Stimulated activated CD4-positive, alpha-beta T cell treated with anti-CD3 and anti-CD28 coated beads, Interleukin-15, amount 100 ng/mL, for 1 hour (primary cell): ENCODE measurements at places on chromosomes 7 and 10.

GRCh38 chr7:127409629-127410028, 17.1 kb upstream of the ZNF800 start:
- no peak for DNase-seq

GRCh38 chr10:35042783-35043182, 47.4 kb downstream of the CUL2 start:
- no peak for DNase-seq

GRCh38 chr7:37442268-37442667, 6.4 kb downstream of the ELMO1 start:
- DNase-seq: no peak

DNA sequence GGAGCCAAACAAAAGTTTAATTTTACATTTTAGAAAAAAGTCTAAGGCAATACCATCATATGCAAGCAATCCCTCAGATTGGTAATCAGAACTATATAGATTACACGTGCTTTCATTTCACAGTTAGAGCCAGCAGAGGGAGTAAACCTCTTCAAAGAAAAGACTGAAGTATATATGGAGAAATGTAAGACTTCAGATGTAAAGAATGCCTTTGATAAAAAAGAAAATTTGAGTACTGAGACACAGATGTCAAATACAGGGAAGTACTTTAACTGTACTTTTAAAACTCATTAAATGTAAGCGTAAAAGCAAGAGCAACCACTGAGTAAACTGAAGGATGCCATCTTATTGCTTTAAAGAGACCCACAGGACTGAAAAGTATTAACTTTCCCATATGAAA, 101.4 kb upstream of the FAM133B start:
- no peak for DNase-seq

DNA sequence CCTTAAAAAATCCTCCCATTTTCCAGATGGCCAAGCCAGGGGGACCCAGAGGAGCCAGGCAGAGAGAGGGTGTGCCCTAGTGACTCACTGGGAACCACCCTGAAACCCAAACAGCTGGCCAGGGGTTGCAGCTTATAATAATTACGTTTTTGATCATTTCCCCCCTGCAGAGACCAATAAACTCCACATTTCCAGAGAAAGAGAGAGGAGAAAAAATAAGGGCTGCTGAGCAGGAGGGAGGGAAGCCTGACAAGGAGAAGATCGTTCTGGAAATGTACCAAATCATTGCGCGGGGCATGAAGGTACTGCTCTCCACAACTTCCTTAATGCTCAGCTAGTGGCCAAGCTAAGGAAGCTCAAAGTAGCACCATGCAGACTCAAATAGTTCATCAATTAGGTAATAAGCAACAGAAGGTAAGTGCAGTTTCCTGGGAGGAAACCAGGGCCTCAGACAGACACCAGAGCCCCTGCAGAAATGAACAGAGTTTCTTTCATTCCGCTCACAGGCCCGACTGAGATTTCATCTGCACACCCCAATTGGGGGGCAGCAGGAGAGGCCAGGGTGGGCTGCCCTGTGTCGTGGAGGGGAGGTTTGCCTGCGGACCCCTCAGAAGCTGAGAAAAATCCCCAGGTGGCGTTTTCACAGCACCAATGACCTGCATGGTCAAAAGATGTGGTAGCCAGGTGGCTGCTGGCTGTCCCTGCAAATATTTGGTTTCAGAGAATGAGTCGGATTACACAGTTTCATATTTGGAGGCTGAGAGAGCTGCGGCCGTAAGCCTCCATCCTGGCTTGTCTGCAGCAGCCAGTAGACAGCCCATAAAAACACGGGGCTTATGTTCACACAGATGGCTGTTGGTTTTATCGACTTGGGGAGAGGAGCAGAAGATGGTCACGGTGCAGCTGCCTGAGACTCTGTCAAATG, 153.2 kb upstream of the LYZL2 start:
- DNase-seq: no peak

- no peak for DNase-seq
Measured at GRCh38 chr10:11962176-11962575, 80.4 kb downstream of the UPF2 start.

- DNase-seq: no peak
Measured at GRCh38 chr10:85612378-85612775, 754.2 kb downstream of the GRID1 start.

DNA sequence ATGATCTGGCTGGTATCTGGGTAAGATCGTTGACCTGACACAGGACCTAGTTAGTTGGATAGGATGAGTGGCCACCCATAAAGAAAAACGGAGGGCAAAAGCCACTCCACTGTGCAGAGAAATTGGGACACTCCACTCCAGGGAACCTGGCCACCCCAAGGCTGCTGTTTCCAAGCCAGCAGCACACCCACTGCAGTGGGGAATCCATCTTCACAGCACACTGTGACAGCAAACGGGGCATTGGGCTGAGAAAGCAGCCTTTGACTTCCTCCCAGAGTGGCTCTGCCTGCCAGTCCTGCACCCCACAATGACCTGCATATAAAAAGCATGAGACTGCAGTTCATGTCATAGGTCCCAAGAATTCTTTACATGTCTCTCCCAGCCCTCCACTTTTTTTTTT, 52.9 kb downstream of the MTPN start:
- no peak for DNase-seq

DNA sequence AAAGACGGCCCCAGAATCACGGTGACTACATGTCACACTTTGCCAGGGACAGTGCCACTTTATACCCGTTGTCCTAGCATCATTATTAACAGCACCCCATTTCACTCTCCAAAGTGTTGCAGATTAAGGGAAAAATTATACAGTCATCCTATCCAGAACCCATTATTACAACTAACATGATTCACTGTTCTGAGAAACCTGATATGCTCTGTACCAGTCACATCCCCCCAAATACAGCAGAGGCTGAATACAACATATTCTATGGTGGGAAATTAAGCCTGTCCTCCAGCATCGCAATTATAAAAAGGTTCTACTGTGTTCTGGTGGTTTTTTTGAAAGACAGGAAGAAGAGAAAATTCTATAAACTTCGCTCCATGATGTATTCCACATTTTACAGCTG, 162.1 kb downstream of the JAZF1 start:
- no peak for DNase-seq

DNA sequence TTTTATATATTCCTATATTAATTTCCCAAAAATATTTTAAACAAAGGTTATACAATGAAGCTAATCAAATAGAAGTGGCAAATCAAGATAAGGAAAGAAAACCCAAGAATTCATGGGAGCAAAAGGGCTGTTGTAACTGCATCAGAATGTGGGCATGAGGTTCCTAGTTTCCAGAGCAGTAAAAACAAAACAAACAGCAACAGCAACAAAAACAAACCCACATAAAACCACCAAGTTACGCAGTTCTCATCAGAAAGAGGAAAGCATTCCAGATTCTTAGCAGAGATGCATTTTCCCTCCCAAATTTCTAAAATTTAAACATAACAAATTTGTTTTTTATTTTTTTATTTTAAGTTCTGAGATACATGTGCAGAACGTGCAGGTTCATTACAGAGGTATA, 34.8 kb upstream of the MSMB start:
- no peak for DNase-seq

DNA sequence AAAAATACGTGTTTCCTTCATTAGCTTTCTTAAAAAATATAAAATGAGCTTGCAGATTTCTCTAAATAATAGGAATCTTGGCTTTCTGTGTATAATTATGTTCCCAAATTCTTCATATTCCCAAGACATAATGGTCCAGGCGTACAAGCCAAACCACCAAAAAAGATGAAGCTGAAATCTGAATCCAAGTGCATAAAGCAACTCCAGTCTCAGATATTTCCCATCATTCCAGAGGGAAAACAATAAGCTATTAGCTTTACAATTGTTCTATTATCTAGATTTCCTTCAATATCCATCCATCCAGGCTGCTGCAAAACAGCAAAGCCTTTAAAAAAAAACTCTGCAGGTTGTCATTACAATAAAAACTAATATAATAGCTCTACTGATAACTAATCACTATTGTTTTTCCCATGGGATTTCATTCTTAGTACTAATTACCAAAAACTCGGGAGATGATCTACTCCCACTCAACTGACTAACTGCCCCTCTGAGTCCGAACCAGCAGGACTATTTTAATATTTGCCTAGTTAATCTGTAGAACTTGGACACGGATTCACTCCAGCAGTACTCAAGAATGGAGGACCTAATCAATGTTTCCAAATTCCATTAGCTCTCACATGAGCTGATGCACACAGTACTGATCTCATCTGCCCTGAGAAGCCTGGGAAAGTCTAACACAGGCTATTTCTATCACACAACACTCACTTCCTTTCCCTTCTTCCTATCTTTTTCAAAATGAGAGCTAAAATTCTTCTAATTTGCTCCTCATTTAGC, 108.9 kb upstream of the ASAH2 start:
- no peak for DNase-seq

GRCh38 chr10:101226491-101227428, 2.5 kb downstream of the LBX1 start:
- no peak for DNase-seq

DNA sequence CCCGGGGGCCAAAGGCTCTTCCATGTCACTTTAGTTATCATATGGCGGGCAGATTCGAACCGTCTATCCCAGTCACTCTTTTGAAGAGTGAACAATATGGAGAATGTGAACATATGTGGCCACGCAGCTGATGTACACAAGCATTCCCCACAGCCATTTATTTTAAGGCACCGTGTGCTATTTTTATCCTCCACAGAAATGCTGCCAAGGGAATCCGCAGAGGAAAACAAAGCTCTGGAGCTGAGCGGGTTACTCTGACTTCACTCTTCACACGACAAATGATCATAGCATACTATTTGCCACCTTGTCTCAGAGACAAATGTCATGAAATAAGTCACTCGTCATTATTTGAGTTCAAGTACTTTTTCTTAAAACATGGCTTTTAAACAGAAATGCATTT, 100.3 kb downstream of the CTBP2 start:
- no peak for DNase-seq

DNA sequence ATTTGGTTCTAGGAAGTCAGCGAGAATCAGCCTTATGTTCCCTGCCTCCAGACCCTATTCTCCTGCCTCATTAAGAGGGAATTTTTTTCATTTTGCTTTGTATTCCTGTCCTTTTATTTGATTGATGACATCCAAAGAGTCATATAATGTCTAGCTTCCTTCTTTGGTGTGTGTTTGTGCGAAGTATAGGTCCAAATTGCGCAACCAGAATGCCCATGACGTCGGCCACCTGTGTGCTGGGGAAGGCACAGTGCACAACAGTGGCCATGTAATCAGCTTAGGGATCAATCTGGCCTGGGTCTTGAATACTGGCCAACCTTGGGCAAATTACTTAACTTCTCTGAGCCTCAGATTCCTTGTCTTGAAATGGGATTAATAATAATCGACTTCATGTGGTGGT, 206.2 kb downstream of the VTI1A start:
- DNase-seq: no peak

DNA sequence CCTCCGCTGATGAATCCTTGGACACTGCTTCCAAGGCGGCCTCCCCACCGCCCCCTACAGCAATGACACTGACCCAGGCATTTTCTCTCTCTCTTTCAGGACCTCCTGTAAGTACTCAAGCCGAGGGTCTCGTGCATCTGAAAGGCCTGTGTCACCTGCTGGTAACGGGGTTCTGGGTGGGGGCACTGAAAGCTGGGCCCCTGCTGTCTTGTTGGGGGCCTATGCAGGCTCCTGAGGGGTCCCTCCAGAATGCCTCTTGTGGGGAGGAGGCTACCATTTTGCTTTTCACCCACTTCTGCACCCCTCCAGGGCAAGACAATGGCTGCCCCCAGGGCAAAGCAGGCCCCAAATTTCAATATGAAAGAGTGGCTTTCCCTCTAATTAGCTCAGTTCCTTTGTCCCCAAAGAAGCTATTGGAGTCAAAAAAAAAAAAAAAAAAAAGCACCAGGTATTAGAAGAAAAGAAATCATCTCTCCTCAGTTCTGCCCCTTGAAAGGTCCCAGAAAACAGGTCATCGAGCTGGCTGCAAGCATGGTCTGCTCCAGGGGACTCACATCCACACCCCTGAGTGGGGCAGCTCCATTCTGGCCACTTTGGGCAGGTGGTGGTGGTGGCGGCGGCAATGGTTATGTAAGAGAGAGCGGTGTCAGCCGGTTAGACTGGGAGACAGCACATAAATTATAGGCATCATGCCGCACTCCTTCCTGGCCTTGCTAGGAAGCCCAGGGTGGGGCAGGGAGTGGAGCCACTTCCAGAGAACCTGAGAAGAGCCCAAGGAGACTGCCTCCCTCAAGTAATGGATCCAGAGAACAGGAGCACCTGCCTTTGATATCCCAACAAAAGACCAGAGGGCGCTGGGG, 66.2 kb downstream of the COL13A1 start:
- no peak for DNase-seq

DNA sequence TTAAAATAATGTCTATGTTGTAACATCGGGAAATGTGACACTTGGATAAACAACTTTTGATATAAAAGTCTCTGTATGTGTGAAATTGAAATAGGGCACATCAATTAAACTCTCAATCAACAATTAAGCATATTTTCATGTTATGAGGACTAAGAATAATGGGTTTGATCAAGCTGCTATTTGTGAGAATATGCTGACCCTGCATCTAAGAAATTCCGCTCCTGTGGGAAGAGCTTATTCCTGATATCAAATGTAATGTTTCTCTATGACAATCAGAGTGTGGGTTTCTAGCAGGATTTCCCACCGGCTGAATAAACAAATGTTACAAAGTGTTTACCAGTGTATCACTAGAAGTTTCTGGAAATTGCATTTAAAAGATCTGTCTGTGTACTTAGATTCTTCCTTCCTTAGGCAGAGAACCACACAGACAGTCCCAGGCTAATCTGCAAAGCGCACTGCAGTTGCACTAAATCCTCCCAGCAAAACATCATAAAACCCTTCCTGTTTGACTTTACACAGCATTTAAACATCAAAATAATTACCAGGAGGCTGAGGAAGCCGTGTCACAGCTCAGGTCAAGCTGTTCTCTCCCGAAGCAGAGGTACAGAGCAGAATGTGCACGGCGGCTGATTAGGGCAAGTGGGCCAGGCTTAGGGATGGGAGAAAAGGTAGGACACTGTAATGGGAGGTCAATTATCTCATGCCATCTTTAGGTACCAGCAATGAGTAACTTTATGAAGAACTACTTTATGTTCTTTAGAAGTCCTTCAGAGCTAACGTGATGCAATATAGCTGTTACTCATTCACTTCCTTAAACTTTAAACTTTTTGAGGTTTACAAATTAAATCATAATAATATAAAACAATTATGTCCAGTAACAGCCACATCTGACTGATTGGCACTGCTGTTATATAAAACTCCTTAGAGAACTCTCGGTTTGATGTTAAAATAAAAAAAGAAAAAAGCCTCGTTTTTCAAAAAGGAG, 109.1 kb upstream of the CTTNBP2 start:
- no peak for DNase-seq

GRCh38 chr7:43113622-43114457, 1.4 kb downstream of the HECW1 start:
- no peak for DNase-seq

GRCh38 chr7:5232874-5233273, 42.8 kb downstream of the WIPI2 start:
- no peak for DNase-seq

DNA sequence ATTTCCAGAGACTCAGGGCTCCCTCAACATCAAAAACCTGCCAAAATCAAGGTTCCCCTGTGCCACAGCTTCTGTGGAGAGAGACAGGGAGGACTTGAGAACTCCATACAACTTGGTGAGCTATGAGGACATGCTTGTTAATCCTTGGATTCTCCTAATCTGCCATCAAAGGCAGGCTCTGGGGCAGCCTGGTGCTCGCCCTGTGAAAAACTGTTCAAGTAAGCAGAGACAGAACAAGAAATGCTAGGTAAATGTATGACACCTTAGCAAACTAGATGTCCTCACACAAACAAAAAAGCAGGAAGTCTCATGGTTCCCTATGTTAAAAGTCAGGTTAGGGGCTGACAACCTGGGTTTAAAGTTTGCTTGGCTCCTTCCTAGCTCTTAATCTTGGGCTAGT, 73.6 kb downstream of the ANK3 start:
- no peak for DNase-seq

- DNase-seq: no peak
Measured at GRCh38 chr7:117322741-117323304, at the start of gene WNT2. Gene WNT2 (minus strand): TSS chr7:117323058. CDS start chr7:117322989, 69 bp downstream.
